Right hindlimb (tissue), 1 donor: ENCODE measurements at places on chromosomes 6 and 20.

DNA sequence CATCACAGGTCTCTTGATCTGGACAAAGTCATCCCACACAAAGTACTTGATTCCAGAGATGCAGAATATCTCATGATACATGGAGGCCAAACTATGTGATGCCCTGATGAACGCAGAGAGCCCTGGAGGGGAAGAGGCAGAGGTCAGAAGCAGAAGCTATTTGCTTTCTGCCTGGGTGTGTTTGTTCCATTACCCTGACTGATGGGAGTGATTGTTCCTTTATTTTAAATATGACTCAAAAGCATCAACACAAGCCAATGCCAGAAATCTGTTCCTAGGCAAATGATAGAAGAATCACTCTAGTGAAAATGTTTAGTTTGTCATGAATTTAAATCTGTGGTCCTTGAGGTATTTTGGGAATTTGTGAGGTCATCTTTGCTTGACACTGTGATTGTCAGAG, 54.7 kb upstream of the GGTLC1 start:
- DNase-seq: no peak

- DNase-seq: peak; percentile 32
Observed at GRCh38 chr6:166707045-166707444, 80.0 kb upstream of the RPS6KA2 start.

DNA sequence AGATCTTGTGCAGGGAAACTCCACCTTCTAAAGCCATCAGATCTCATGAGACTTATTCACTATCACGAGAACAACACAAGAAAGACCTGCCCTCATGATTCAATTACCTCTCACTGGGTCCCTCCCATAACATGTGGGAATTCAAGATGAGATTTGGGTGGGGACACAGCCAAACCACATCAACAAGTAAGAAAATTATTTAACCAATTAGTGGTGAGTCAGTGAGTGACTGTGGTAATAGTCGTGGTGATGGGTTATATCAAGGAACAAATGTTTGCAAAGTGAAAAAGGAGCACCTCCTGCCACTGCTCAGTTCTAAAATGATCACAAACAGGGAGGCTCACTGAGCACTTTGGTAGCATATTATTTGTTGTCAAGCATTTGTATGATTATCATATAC, 20.6 kb downstream of the EPM2A start:
- no peak for DNase-seq

DNA sequence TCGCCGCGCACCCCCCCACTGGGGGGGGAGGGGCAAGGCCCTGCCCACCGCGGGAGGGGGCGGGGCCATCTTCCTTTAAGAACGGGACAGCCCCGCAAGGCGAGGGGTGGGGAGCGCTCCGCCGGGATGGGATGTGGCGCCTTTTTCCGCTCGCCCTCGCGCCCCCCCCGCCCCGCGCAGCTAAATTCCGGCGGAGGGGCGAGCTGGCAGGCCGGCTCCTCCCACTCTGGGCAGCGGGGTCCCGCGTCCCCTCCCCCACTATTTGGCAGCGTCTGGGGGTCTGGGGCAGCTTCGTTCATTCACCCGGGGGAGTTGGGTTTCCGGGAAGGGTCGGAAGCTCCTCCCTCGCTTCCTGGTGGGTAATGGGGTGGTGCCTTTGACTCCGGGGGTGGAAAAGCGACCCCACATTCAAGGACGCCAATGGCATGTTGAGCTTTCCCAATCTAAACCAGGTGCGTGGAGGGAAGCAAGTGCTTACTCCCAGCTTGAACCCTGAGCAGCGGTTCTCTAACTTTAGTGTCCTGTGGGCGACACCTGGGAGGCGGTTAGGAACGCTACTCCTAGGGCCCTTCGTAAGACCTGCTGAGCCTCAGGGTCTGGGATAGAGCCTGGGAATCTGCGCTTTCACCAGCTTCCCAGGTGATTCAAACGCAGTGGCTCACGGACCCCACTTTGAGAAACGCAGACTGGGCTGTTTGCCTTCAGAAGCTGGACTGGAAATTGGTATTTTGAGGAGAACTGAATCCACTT, 927 bp downstream of the ASXL1 start:
- peak; percentile 87 for DNase-seq

GRCh38 chr6:136012198-136012887, 160.8 kb downstream of the PDE7B start:
- DNase-seq: no peak

DNA sequence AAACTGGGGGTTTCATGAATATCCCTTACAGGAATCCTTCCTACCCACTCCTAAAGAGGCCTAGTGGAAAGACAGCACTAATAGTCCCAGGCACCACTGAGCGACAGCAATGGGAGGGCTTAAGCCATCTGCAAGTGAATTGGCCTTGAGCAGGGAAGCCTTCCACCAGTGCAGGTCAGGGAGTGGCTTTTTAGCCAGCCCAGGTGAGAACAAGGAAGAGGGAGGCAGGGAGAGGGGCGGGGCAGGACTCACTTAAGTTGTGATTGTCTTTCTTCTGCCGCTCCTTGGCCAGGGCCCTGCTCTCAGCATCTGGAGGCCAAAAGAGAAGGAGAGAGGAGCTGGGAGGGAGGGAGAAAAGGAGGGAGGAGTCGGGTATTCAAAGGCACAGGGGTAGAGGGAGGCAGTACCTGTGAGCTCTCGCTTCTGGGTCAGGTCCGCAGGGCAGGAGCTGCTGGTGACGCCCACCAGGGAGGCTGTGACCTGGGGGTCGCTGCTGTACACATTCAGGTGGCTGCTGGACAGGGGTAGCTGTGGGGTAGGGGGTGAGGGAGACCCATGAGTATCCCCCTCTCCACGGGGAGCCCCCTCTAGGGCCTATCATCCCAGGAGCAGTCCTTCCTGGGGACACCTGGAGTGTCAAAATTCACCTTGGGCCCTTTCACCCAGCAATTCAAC, 47.8 kb downstream of the TFEB start:
- DNase-seq: peak; percentile 17

DNA sequence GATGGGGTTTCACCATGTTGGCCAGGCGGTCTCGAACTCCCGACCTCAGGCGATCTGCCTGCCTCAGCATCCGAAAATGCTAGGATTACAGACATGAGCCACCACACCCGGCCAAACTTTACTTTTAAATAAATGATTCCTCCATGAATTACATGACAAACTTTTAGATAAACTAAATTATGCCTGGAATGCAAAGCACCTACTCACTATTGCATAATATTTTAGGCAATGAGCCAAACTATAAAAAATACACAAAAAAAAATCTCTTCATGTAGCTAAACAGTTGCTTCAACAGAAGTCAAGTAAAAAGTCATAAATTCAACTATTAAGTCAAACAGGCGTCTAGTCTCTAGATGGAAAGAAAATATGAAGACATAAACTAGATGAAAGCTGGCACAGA, 56.5 kb downstream of the PTPRK start:
- DNase-seq: no peak

DNA sequence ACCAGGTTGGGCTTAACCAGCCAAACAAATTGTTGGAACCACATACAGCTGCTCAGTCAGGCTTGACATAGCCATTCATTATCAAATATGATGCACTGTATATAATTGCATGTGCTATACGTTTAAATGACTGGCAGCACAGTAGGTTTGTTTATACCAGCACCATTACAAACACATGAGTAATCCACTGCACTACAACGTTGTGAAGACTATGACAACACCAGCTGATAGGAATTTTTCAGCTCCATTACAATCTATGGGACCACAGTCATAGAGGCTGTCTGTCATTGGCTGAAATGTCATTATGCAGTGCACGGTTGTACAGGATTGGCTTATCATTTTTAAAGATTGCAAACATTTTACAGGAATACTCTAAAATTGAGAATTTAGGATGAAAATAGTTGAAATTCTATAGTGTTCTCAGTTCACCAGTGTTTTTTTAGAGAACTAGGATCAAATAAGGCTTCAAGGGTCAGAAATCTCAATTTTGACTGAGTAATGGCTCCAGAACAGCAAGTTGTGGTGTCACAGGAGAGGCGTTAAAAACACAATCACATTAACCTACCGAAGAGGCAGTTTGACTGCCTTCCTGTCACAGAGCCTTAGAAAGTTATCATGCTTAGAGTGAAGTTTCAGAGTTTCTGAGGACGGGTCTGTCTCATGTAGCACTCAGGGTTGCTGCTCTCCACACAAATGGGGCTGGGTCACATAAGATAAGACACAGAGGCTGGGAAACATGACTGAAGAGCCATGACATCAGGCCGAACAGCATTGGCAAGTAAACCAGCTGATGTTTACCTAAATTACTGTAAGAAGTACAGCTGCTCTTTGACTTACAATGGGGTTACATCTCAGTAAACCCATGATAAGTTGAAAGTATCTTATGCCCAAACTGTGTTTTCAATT, 60.7 kb upstream of the SMLR1 start:
- no peak for DNase-seq

DNA sequence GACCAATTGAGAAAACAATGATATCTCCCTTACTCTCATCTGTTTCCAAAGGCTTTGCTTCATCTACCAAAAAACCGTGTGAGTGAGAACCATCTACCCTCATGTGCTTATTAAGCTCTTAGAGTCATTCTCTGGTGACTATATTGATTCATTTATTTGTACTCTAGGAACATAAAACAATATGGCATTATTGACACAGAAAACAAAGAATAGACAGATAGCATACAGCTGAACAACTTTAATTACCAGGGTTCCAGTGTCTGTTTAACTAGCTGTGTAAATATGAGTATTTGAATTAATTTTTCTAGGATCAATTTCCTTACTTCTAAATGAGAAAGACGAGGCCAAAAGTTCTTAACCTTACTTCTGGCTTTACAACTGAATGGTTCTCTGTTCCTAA, 31.3 kb upstream of the HEY2 start:
- DNase-seq: no peak

DNA sequence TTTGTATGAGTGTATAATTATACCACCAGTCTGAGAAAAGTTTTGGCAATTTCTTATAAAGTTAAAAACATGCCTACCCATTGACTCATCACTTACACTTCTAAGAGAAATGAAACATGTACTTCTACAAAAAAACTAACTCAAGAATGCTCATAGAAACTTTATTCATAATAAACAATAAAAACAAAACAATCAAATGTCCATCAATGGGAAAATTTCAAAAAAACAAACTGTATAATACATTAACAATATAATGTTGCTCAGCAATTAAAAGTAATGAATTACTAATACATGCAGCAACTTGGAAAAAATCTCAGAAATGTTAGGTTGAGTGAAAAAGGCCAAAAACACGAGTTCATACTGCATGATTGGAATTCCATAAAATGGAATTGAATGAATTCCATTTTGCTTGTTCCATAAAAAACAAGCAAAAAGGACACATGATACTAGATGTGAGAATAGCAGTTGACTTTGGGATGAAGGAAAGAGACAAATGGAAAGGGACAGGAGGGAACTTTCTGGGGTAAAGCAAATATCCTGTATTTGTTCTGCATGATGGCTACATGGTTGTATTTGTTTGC, 726.6 kb downstream of the RFPL4B start:
- DNase-seq: no peak

DNA sequence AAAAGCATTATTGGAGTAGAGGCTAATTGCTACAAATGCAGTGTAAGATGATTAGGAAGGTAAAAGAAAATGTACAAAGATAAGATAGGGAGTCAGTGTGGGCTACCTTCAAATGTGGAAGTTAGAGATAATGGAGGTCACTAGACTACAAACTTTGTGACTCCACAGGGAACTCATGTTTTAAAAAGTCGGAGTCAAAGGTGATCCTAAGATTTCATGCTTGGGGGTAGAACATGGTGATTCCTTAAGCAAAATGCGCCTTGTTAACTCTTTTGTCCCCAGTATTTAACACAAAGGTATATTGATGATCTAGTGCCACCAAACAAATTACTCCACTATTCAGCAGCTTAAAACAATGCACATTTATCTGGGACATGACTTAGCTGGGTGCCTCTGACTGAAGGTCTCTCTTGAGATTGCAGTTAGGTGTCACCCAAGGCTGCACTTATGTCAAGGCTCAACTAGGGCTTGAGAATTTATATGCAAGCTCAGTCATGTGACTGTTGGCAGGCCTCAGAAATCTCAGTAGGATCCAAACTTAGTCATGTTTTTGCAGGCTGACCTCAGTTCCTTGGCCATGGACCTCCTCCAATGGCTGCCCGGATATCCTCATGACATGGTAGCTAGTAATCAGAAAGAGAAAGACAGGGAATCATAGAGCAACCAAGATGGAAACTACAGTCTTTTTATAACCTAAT, 11.4 kb upstream of the SNX9 start:
- DNase-seq: no peak

GRCh38 chr6:169185011-169185521, 68.6 kb downstream of the THBS2 start:
- DNase-seq: no peak

DNA sequence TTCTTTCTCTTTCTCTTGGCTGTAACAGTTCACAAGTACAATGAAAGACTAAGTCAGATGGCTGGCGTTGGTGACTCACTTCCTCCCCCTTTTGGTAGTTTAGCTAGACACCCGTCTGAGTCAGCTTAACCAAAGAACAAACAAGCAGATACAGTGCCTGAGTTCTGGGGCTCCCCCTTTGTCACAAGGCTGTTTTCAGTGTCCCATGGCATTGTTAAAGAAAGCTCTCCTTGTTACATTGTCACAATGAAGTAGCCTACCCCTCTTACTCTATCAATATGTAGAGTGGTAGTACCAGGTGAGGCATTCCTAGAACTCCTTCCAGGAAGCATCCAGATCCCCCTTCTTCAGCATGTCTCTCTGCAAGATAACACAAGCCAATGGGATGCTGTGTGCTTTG, 38.6 kb downstream of the KIAA0408 start:
- DNase-seq: peak; percentile 61

GRCh38 chr20:50379049-50379990, 130.9 kb upstream of the PTPN1 start:
- peak; percentile 83 for DNase-seq

DNA sequence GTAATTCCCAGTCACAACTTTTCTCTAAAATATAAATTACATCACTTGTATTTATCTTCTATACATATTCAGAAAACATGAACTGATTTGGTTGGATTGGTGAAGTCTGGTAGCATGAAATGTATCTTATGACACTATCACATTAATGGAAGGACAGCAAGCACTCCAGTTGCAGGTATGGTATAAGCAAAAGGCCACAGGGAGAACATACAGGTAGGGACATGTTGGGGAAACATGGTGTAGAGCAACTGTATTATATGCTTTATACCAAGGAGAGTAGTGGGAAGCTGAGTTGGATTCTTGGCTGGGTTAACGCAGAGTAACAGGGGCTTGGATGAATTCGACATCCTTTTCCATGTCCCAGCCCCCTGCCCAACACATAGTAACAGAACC, 1.4 kb upstream of the VARS1 start:
- DNase-seq: no peak

DNA sequence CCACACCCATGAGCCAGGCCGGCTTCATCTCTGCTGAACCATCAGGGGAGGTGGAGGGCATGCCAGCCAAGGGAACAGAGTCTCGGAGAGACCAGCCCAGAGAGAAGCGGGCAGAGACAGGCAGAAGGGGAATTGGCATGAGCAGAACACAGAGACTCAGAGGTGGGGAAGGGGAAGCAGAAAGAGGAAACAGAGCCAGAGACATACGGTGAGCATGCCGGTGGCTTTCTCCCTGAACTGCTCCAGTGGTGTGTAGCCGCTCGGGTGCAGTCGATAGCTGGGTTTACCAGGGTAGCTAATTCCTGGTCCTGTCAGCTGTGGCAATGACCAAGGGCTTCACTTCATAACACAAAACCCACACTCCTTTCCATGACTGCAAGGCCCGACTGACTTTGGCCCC, 83.6 kb upstream of the CCDC167 start:
- DNase-seq: no peak

- DNase-seq: no peak
Observed at GRCh38 chr6:1242446-1242845, 69.5 kb upstream of the FOXQ1 start.

- DNase-seq: no peak
Observed at GRCh38 chr6:136777651-136778050, 14.6 kb downstream of the MAP3K5 start.

- DNase-seq: no peak
Observed at GRCh38 chr20:43440531-43440930, 17.2 kb upstream of the SRSF6 start.
